Activated naive CD4-positive, alpha-beta T cell (primary cell): ENCODE measurements at places on chromosomes 3 and 15.
A peak's percentile ranks its signal among the peaks of the same experiment; 100 is the strongest.

- no peak for DNase-seq
These were observed 329.6 kb downstream of the UACA start for GRCh38 chr15:70433586-70434324.

DNA sequence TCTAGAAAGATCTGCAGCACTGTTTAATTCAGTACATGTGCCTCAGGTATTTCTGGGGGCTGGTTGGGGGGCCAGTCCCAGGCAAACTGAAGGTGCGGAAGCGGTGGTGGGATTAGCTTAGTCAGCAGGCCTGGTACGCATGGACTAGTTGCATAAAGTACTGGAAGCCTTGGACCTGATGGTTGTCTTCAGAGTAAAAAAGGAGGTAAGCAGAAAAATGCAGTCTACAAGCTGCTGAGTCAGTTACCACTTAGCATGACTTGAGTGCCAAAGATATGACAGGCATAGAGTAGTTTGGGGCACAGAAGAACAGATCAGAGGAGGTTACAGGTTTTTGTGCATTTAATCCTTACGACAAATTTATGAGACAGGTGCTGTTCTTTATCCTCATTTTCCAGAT, 19.9 kb upstream of the GOLGA8J start:
- no peak for DNase-seq

GRCh38 chr15:74196175-74196574, 6.4 kb downstream of the STRA6 start:
- no peak for DNase-seq

DNA sequence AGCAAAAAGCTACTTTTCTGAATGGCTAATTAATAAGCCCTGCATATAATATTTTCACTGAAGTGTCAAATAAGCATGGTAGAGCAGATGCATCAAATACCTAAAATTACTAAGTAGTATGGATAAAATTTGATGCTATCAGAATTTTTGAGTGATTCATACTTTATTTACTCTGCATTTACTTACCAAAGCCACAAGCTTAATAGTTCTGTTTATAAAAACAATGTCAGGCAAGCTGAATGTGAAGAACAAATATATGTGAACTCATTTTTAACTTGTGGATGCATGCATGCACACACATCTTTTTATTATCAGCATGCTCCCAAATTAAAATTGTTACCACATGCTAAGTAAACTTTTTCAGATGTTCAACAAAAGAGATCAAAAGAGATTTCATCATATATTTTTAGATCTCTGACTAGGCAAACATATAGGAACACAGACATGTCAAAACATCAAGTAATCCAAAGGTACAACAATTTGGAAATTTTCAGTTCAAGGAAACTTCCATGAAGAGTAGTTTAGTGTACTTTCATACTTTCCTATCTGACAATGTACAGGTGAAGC, 969.4 kb downstream of the ROBO1 start:
- DNase-seq: no peak

DNA sequence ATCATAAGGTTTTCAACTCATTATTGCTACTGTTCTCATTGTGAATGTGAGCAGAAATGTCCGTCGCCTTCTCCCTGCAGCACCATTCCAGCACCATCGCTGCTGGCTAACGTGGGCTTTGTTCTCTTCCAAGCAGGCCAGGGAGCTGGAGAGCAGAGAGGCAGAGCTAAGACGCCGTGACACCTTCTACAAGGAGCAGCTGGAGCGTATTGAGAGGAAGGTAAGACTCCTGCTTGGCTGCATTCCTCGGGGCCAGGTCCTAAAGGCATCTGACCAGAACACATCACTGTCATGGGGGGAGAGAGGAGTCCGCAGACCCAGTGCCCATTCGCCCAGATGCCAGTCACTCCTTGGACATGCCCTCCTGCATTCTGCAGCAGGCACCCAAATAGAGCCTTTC, 130.4 kb upstream of the PLXNA1 start:
- no peak for DNase-seq

DNA sequence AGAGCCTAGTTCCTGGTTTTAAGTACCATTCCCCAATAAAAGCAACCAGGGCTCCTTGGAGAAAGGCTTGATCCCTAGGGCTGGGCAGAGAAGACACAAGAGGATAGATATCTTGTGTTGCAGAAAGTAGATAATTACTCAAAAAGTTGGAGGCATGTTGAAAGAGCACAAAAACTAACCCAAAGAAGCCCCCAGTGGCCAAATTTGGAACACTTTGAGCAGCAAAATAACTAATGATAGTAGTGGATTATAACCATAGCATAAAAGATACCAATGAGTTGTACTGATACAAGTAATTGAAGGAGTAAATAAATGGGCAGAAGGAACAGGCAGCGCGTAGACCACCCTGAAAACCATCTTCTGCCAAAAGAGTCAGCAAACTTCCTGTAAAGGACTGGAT, 12.0 kb downstream of the EXOSC7 start:
- DNase-seq: no peak

- no peak for DNase-seq
These were observed 203.1 kb downstream of the EPHB1 start for GRCh38 chr3:134998158-134998557.

GRCh38 chr3:125143982-125144652, 68.4 kb downstream of the SLC12A8 start:
- DNase-seq: no peak

GRCh38 chr3:106296062-106296461, 427.2 kb upstream of the CBLB start:
- no peak for DNase-seq

DNA sequence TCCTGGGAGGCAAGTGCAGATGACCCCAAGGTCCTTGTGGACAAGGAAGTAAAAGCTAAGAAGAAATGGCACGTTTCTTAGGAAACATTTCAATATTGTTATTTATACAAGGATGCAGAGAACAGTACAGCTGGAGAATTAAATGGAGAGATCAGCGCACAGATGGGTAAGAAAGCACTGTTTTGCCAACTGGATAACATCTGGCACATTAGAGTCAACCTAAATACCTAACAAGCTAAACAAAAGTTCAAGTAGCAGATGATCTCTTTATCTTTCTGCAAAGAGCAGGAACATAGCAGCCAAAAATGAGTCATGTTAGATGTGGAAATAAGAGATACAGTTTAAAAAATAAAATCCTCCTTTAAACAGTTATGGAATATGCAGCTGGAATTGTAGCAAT, 15.7 kb upstream of the DPPA4 start:
- no peak for DNase-seq

DNA sequence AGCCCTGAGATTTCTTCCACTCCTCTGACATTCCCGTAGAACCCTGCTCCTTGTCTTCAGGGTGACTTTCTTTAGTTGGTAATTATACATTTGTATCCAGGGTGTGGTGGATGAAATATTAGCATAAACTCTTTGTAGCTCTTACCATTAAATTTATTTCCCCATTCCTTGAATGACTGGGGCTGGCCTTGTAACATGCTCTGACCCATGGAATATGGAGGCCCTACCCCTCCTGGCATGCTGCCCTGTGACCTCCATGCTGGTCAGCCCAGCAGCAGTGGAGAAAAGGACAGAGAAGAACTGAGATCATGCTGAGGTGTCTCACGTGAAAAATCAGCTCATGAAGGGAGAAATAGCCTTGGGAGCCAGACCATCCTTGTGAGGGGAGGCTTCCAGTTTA, 96.1 kb upstream of the PROK2 start:
- no peak for DNase-seq

- no peak for DNase-seq
These were observed 188.4 kb downstream of the TBC1D5 start for GRCh38 chr3:17554078-17554477.

- DNase-seq: no peak
These were observed 38.6 kb downstream of the SSR3 start for GRCh38 chr3:156516284-156516683.

GRCh38 chr3:89227634-89228033, 120.2 kb downstream of the EPHA3 start:
- no peak for DNase-seq

DNA sequence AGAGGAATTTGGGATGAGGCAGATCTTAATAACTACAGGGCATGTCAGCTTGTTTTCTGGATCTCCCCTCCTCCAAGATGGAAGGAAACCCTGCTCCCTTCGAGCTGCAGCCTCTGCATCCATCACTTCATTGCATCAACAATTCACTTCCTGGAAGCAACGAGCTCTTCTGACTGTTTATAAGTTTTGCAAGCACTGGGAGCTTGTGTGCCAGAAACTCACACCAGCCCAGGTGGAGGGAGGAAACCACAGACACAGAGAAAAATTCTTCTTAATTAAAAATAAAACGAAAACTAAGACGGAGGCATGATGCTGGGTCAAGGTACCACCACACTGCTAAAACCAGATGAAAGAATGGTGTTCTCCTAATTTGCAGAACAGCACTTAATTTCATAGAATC, 10.6 kb downstream of the LRIG1 start:
- no peak for DNase-seq

GRCh38 chr3:111517801-111518200, 24.2 kb upstream of the CD96 start:
- DNase-seq: no peak

DNA sequence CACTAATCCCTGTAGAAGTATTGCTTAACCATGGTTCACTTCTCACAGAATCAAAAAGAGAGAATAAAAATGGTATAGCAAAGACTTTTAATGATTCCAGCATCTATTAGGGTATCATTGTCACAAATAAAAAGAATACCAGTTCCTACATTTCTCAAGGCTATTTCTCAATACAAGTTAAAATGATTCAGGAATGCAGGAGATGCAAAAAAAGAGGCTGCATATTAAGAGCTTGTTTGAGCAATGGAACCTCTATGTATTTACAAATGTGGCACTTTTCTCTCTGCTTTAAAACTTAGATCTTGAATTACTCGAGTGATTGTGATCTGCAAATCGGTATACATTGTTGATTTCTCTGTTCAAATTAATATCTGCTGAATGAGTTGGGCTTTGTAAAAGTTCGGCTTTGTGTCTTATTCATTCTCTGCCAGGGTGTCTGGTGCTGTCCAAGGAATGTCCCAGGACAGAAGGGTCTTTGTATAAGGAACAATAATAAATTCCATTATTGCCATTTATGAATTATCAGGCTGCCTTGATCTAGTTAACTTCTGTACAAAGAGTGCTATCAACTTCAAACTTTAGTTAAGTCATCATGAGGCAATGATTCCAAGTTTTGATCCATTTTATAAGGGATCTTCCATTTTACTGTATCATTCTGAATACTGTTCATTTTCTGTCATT, 364.2 kb downstream of the RBMS3 start:
- DNase-seq: no peak

GRCh38 chr15:51908316-51908715, 63.3 kb downstream of the LEO1 start:
- DNase-seq: no peak

GRCh38 chr3:88412346-88412745, 262.6 kb downstream of the C3orf38 start:
- no peak for DNase-seq

GRCh38 chr15:79431636-79432344, at the start of gene MINAR1:
MINAR1 (plus strand) TSS chr15:79432336; CDS start chr15:79456148, 23,812 bp downstream.
- DNase-seq: no peak

- DNase-seq: no peak
These were observed 104.9 kb upstream of the EOMES start for GRCh38 chr3:27827041-27827440.

GRCh38 chr15:90400759-90401314, 12.8 kb downstream of the IQGAP1 start:
- DNase-seq: peak; percentile 18

- no peak for DNase-seq
These were observed 50.3 kb downstream of the LSM3 start for GRCh38 chr3:14228681-14229470.

GRCh38 chr3:137792626-137793271, 28.6 kb downstream of the SOX14 start:
- no peak for DNase-seq

DNA sequence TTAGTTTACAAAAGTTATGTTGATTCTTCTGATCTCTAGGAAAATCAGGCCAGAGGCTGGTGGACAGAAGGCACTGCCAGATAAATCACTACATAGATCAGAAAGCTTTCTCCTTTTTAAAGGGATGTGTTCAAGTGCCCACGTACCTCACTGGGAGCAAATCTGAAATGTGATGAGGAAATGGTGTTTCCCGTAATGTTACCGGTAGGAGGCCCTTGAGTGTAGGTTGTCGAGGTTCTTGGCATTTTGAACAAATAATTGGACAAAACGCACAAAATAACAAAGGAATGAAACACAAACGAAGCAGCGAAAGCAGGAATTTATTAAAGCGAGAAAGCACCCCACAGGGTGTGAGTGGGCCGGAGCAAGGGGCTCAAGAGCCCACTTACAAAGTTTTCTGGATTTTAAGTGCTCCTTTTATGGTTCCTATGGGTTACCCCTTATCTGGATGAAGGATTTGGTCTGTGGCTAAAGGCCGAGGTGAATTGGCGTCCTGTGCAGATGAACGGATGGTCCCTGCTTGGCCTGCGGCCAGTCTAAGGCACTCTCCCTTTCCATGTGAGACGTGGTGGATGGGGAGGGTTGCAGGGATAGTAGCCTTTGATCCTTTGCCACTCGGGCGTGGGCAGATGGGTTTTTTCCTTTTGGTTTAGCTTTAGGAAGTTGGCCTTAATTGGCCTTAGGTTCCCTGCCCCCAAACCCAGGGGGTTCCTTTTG, 1.0 kb downstream of the SNX1 start:
- no peak for DNase-seq

GRCh38 chr15:65132878-65133547, 595 bp downstream of the PDCD7 start:
- DNase-seq: no peak

GRCh38 chr3:187076297-187076696, 63.0 kb downstream of the RPL39L start:
- DNase-seq: no peak

GRCh38 chr3:161028555-161029153, 76.5 kb downstream of the B3GALNT1 start:
- no peak for DNase-seq

- DNase-seq: no peak
These were observed 3.4 kb upstream of the HHLA2 start for GRCh38 chr3:108292905-108293328.

DNA sequence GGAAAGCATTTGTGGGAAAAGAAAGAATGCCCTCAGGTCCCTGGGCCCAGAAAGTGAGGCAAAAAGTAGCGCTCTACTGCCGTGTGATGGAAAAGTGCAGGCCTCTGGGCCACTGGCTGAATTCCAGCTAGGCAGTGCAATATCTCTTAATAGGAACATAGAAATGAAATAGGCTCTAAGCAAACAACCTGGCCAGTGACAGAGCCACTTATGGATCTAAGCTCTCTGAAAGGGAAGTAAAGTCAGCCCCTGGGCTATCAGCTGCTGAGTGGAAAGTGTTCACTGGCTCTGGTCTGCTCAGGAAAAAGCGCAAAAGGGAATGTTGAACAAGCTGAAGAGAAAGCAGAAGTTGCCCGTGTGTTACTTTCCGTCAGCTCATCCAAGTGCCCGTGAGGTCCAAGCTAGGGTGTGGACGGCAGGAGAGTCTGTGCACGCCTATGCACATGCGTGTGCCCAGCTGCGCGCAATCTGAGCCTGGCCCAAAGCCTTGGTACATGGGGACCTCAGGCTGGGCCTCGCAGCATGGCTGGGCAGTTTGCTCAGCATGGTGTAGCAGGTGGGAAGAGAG, 74.0 kb upstream of the RAD18 start:
- DNase-seq: no peak

GRCh38 chr15:78075490-78076230, 1.9 kb downstream of the TBC1D2B start:
- no peak for DNase-seq

- DNase-seq: no peak
These were observed 86.5 kb downstream of the TPRG1 start for GRCh38 chr3:189258261-189258660.

- DNase-seq: no peak
These were observed 29.9 kb downstream of the CRABP1 start for GRCh38 chr15:78370013-78370412.
